ENCODE measurements at places on chromosomes 4 and X. TPM values are rescaled to one million over a fixed set of nuclear protein-coding genes. Genes with fewer than 3 reads are reported as not detected.

GRCh38 chr4:145868637-145869409 lies 69.8 kb downstream of the ZNF827 start:
- H3K4me1 ChIP-seq: peaks cover 6% of the 10 kb centered on the region
- no peak overlapping the region for H3K27ac ChIP-seq
- DNase-seq: no peak
- H3K27me3 ChIP-seq: no peaks in the 10 kb centered on the region
- no peaks in the 10 kb centered on the region for H3K36me3 ChIP-seq
- no peak overlapping the region for H3K4me3 ChIP-seq

DNA sequence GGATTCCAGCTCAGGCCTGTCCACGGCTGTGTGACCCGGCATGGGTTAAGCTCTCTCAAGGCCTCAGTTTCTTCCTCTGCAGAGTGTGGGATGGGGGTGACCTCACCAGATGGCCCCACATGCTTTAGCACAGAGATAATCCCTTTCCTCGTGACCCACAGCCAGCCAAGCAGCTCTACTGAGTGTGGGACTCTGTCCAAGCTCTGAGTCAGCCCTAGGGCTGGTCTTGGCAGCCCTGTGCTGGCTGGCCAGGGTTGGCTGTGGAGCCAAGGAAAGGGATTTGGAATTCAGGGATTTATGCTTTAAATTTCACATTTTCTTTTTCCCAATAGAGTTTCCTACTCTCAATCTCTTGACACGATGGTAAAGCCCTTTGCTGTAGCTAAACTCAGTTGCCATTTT lies 19.7 kb upstream of the SPON2 start:
- no peaks in the 10 kb centered on the region for H3K36me3 ChIP-seq
- peak overlapping the region; percentile 81 for H3K27ac ChIP-seq

DNA sequence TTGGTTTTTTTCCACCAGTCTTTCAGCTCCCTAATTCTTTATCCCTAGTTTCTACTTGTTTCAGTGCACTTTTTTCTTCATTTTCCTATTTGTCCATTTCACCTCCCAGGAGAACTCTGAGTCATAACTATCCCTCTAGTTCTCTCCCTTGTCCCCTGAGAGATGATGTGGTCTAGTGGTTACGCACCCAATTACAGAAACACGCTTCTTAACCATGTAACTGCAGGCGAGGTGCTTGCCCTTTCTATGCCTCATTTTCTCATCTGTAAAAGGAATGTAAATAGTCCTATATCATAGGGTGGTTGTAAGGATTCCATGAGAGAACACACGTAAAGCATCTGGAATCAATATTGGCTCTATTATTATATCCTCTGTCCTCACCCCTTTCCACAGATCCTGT lies 8.8 kb upstream of the GRPR start:
- no peaks in the 10 kb centered on the region for H3K27me3 ChIP-seq
- no peak for DNase-seq
- H3K4me3 ChIP-seq: no peak overlapping the region
- H3K27ac ChIP-seq: no peak overlapping the region
- no peaks in the 10 kb centered on the region for H3K36me3 ChIP-seq

DNA sequence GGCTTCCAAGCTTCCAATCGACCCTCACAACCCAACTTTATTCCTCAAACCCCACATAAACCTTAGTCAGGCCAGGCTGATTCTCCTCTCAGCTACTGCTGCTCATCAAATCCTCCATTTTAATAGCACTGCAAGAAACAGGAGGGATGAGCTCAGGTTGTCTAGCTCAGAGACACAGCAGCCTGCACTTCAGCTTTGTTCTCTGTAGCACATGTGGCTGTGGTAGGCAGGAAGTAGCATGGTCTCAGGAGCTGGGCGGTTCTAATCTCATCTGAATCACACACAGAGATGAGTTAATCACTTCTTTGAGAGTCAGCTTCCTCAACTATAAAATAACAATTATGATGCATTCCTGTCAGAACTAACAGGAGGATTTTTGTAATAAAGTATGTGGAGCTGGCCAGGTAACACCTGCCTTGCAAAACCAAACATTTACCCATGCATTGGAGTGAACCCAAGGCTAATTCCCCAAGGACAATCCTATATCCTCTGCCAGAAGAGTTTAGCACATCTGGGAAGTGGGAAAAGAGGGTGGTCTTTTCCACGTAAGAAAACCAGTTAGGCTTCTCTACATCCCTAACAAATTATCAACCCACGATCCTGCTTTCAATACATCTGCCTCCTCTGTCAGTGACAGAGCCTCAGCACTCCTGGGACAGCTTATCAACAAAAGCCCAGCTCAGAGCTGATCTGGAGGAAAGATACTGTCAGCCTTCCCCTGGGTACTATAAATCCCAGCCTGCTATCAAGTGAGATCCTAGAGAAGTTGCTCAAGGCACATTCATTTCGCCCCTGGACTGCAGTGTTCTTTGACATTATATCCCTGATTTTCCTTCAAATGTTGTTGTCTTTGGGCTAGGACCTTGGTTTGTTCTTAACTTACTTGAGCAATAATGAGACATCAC lies 32.8 kb downstream of the ELOVL6 start:
- peaks cover 25% of the 10 kb centered on the region for H3K4me1 ChIP-seq
- H3K4me3 ChIP-seq: no peak overlapping the region
- peak; percentile 57 for DNase-seq
- no peaks in the 10 kb centered on the region for H3K36me3 ChIP-seq

- peak; percentile 42 for DNase-seq
- H3K27me3 ChIP-seq: no peaks in the 10 kb centered on the region
- H3K27ac ChIP-seq: peak overlapping the region; percentile 70
- H3K4me3 ChIP-seq: no peak overlapping the region
- H3K36me3 ChIP-seq: no peaks in the 10 kb centered on the region
Measured at GRCh38 chr4:37885496-37885895, 5.4 kb upstream of the TBC1D1 start.

DNA sequence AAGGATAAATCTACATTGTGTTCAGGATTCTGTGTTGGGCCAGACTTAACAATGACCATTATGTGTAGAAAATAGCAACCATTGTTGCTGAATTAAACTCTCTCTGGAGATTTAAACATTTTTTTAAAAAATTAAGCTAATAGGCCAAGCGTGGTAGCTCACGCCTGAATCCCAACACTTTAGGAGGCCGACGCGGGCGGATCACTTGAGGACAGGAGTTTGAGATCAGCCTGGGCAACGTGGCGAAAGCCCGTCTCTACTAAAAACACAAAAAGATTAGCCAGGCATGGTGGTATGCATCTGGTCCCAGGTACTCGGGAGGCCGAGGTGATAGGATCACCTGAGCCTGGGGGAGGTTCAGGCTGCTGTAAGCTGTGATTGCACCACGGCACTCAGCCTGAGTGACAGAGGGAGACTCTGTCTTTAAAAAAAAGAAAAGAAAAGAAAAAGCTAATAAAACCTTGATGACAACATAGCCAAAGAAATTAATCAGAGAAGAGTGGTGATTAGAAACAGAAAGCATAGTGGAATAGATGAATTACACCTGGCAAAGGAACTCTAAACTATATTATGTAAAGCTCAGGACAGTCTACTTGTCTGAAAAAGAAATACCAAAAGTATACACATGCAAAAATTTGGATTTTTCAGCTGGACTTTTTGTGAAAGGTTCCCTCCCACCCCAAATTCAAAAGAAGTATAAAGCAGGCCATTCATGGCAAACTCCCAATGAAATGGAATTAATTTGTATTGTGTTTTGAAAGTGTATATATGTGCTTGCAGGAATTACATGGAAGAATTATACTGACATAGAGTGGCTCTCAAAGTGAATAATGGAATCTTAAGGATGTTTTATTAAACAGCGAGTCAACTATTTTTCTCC lies 21.9 kb downstream of the PLS3 start:
- no peaks in the 10 kb centered on the region for H3K27me3 ChIP-seq
- peak overlapping the region; percentile 1 for H3K27ac ChIP-seq
- no peaks in the 10 kb centered on the region for H3K4me1 ChIP-seq

- H3K27ac ChIP-seq: no peak overlapping the region
- H3K36me3 ChIP-seq: no peaks in the 10 kb centered on the region
- no peak for DNase-seq
- H3K27me3 ChIP-seq: no peaks in the 10 kb centered on the region
- no peak overlapping the region for H3K4me3 ChIP-seq
Measured at GRCh38 chr4:90317785-90318184, 190.6 kb downstream of the CCSER1 start.

DNA sequence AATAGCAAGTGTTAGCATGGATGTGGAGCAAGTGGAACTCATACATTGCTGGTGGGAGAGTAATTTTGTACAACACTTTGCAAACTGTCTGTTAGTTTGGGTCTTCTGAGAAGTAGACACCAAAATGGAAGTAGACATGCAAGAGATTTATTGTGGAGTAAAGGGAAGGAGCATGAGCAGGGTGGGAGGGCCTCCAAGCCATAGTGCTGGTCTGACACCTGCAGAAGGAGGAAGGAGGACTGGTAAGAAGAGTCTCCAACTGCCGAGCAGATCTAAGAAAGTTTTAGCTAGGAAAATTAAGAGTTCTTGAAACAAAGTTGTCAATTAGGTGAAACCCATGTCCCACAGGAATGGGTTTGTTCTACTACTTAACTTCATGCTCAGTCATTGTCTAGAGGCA lies 64.0 kb upstream of the DDIT4L start:
- no peak overlapping the region for H3K4me3 ChIP-seq
- H3K36me3 ChIP-seq: no peaks in the 10 kb centered on the region
- H3K27ac ChIP-seq: no peak overlapping the region
- H3K4me1 ChIP-seq: no peaks in the 10 kb centered on the region

DNA sequence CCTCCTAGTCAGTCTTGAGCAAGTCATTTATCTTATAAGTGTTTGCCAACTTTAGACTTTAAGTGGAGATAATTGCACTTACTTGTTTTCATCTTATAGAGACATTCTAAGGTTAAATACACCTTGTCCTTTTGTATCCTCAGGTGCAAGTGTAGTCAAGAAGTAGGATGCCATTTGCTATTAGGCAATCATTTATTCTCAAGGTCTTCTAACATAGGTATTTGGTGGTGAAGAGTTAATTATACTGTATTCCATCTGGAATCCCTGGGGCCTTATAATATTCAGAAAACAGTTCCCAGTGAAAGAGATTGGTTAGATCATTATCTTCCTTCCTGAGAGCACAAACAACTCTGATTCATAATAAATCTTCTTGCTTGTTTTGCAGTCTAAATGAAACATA lies 23.7 kb downstream of the SULT1E1 start:
- H3K27me3 ChIP-seq: no peaks in the 10 kb centered on the region
- H3K4me3 ChIP-seq: no peak overlapping the region
- DNase-seq: no peak

DNA sequence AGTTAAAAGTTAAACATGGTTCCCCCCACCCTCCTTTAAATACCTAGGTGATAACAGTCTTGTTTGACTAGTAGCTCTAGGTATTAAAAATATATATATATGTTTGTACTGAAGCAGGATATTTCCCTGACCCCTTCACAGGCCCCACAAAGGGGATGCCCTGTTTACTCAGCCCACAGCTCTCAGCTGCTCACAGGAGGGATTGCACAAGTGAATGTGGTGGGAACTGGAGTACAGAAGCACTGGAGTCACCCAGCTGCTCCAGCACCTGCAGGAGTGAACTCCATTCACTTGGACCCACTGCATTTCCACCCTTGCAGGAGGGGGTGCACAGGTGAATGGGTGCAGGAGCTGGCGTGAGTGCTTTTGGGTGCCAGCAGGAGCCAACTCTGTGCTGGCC lies 99.3 kb upstream of the TLR3 start:
- no peak overlapping the region for H3K27ac ChIP-seq
- no peaks in the 10 kb centered on the region for H3K4me1 ChIP-seq
- H3K27me3 ChIP-seq: no peaks in the 10 kb centered on the region
- no peak overlapping the region for H3K4me3 ChIP-seq
- DNase-seq: no peak

DNA sequence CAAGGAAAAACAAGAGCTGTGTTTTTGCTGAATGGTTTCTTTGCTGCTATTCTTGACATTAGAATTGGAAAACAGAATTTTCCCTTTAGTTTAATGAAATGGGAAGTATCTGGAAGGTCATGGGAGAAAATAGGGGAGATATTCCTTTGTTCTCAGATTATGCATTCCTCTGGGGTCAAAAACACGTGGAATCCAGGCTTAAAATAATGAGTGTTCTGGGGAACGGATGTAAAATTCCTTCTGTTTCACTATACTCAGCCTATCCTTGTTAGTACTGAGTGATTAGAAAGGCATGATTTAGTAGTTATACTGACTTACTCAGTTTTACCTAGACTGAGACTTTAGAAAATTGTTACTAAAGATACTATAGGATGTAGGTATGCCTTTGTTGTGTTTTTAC lies 107.3 kb downstream of the ARHGAP10 start:
- no peak for DNase-seq
- H3K4me1 ChIP-seq: peaks cover 3% of the 10 kb centered on the region
- no peaks in the 10 kb centered on the region for H3K36me3 ChIP-seq
- no peaks in the 10 kb centered on the region for H3K27me3 ChIP-seq
- H3K27ac ChIP-seq: peak overlapping the region; percentile 58

DNA sequence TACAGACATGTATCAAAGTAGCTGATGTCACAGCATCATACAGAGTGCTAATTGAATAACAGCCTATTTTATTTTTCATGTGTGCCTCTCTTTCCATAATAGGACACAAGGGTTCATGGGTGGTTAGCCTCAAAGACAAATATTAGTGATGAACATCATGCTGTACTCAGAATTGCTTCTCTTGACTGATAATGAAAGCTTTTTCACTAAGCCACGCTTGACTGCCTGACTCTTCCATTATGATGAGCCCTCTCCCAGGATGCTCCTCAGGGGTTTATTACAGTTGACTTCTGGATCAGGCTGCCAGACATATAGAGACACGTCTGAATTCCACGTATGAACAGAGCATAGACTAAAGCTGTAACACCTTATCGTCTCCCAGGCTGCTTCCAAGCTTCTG lies 2757.5 kb downstream of the PCDH7 start:
- H3K4me3 ChIP-seq: no peak overlapping the region
- no peaks in the 10 kb centered on the region for H3K36me3 ChIP-seq
- no peak for DNase-seq

DNA sequence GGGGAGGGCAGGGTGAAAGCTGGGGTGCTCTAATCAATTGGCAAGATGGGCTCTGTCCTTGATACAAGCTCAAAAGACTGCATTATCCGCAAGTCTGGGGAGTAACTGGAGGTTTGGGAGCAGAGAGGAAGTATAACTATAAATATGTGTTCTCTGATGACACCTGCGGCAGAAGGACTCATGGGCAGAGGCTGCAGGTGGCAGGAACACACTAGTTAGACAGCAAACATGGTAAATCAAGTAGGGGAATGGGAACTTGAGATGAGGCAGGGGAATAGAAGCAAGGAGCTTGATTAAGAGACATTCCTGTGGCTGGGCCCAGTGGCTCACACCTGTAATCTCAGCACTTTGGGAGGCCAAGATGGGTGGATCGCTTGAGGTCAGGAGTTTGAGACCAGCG lies 30.3 kb downstream of the SH3KBP1 start:
- no peak overlapping the region for H3K4me3 ChIP-seq
- no peaks in the 10 kb centered on the region for H3K36me3 ChIP-seq
- H3K27me3 ChIP-seq: no peaks in the 10 kb centered on the region
- DNase-seq: no peak
- no peaks in the 10 kb centered on the region for H3K4me1 ChIP-seq
- H3K27ac ChIP-seq: no peak overlapping the region

- H3K27ac ChIP-seq: no peak overlapping the region
- no peaks in the 10 kb centered on the region for H3K27me3 ChIP-seq
- no peak for DNase-seq
- H3K4me3 ChIP-seq: no peak overlapping the region
- H3K4me1 ChIP-seq: no peaks in the 10 kb centered on the region
- H3K36me3 ChIP-seq: no peaks in the 10 kb centered on the region
Measured at GRCh38 chrX:107894038-107894437, 68.4 kb downstream of the MID2 start.

VCX3B gene
- total RNA-seq: not detected

P2RY10 gene
- 1.1 TPM for total RNA-seq

ENPEP gene
- 6.2 TPM for total RNA-seq

NAP1L3 gene
- 1.1 TPM for total RNA-seq

PLAC8 gene
- 569 TPM for total RNA-seq

FATE1 gene
- not detected for total RNA-seq

STS gene
- 5.6 TPM for total RNA-seq
